ENCODE measurements at places on chromosomes 1 and 21.
A peak's percentile ranks its signal among the peaks of the same experiment; 100 is the strongest.

DNA sequence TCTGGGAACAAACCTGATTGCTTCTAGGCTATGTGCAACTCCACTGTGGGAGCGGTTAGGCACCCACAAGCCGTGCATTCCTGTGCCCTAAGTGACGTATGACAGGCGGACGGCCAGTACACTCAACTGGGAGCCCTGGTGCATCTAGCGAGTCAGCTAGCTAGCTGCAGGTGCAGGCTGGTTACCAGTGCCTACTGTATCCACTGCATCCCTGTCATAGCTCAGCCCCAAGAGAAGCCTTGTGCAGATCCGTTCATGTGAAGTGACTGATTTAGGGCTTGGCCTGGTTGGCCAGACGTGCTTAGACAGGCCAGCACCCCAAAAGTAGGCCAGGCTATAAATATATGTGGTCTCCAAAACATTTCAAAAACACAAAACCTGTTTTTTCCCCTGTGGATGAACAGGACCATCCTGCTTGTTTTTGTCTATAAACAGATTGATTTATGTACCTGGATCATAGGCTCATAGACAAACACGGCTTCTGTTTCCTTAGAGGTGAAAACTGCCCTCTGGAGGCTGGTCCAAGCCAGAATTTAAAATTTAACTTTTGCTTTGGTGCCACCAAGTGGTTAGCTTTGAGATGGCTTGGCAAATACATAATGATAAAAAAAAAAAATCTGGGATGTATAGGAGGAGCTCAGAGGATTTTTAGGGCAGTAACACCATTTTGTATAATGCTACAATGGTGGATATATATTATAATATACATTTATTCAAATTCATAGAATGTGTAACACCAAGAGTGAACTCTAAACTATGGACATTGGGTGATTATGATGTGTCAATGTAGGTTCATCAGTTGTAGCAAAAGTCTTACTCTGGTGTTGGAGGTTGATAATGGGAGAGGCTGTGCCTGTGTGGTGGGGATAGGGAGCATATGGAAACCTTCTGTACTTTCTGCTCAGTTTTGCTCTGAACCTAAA, 68.5 kb downstream of the GIPC2 start:
- H3K4me1 ChIP-seq: no peaks in the 10 kb centered on the region
- no peaks in the 10 kb centered on the region for H3K36me3 ChIP-seq
- DNase-seq: peak; percentile 36
- no peak overlapping the region for H3K4me3 ChIP-seq

DNA sequence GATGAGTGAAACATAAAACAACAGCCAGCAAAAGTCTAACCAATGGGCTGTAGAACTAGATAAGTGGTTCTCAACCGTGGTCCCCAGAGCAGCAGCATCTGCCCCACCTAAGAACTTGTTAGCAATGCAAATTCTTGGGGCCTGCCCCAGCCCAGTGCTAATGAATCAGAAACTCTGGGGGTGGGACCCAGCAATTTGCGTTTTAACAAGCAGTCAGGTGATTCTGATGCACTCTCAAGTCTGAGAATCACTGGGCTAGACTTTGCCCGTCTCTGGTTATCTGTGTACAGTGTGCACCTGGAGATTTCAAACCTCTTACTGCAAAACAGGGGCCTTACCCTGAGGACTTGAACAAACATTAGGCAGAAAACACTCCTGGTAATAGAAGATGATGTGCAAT, 66.5 kb downstream of the PLXNA2 start:
- H3K27me3 ChIP-seq: no peaks in the 10 kb centered on the region
- H3K27ac ChIP-seq: peak overlapping the region; percentile 65
- H3K36me3 ChIP-seq: no peaks in the 10 kb centered on the region
- no peak for DNase-seq
- H3K4me1 ChIP-seq: peaks cover 55% of the 10 kb centered on the region

GRCh38 chr21:36461277-36461917, 18.5 kb downstream of the CLDN14 start:
- no peak overlapping the region for H3K27ac ChIP-seq
- H3K36me3 ChIP-seq: no peaks in the 10 kb centered on the region
- DNase-seq: no peak
- no peaks in the 10 kb centered on the region for H3K27me3 ChIP-seq
- no peak overlapping the region for H3K4me3 ChIP-seq

- no peaks in the 10 kb centered on the region for H3K36me3 ChIP-seq
- H3K4me1 ChIP-seq: no peaks in the 10 kb centered on the region
- DNase-seq: no peak
- H3K27me3 ChIP-seq: no peaks in the 10 kb centered on the region
Observed at GRCh38 chr1:226560243-226560642, 11.7 kb downstream of the STUM start.

GRCh38 chr1:17588048-17588871, 48.8 kb downstream of the ARHGEF10L start:
- H3K27me3 ChIP-seq: no peaks in the 10 kb centered on the region
- H3K27ac ChIP-seq: peak overlapping the region; percentile 78
- no peaks in the 10 kb centered on the region for H3K36me3 ChIP-seq
- no peak for DNase-seq
- peaks cover 29% of the 10 kb centered on the region for H3K4me1 ChIP-seq
- peak overlapping the region; percentile 25 for H3K4me3 ChIP-seq

- no peaks in the 10 kb centered on the region for H3K27me3 ChIP-seq
- H3K4me3 ChIP-seq: no peak overlapping the region
- DNase-seq: no peak
- no peaks in the 10 kb centered on the region for H3K4me1 ChIP-seq
Observed at GRCh38 chr1:166197141-166197540, 30.3 kb upstream of the FAM78B start.

DNA sequence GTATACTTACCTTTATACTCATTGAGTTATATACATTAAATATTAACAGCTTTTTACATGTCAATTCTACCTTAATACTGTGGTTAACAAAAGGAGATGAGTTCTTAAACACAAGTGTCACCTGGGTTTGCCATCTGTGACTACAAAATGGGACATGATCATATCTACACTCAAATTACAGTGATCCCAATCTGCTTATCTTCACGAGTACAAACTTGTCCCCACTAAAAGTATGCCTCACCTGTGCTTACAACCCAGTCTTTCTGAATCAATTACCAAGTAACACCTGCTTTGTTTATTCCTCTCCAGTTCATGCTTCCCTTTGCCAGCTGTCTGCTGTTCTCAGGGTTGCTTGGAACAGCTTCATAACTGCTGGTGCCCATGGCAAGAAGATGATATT, 8.8 kb downstream of the CD1E start:
- no peaks in the 10 kb centered on the region for H3K4me1 ChIP-seq
- no peak overlapping the region for H3K4me3 ChIP-seq
- DNase-seq: no peak
- no peaks in the 10 kb centered on the region for H3K27me3 ChIP-seq
- no peaks in the 10 kb centered on the region for H3K36me3 ChIP-seq

GRCh38 chr1:232635778-232636356, 5.9 kb upstream of the SIPA1L2 start:
- peaks cover 11% of the 10 kb centered on the region for H3K4me1 ChIP-seq
- no peak overlapping the region for H3K27ac ChIP-seq
- no peaks in the 10 kb centered on the region for H3K27me3 ChIP-seq
- H3K4me3 ChIP-seq: no peak overlapping the region

- no peak overlapping the region for H3K4me3 ChIP-seq
- no peak for DNase-seq
- H3K27me3 ChIP-seq: no peaks in the 10 kb centered on the region
- no peak overlapping the region for H3K27ac ChIP-seq
- no peaks in the 10 kb centered on the region for H3K36me3 ChIP-seq
Observed at GRCh38 chr1:58398714-58399113, 147.8 kb downstream of the OMA1 start.

- H3K36me3 ChIP-seq: no peaks in the 10 kb centered on the region
- DNase-seq: no peak
- H3K4me1 ChIP-seq: peaks cover 20% of the 10 kb centered on the region
- H3K27me3 ChIP-seq: no peaks in the 10 kb centered on the region
- H3K27ac ChIP-seq: peak overlapping the region; percentile 79
- no peak overlapping the region for H3K4me3 ChIP-seq
Observed at GRCh38 chr1:94719926-94720793, 100.0 kb upstream of the SLC44A3 start.

DNA sequence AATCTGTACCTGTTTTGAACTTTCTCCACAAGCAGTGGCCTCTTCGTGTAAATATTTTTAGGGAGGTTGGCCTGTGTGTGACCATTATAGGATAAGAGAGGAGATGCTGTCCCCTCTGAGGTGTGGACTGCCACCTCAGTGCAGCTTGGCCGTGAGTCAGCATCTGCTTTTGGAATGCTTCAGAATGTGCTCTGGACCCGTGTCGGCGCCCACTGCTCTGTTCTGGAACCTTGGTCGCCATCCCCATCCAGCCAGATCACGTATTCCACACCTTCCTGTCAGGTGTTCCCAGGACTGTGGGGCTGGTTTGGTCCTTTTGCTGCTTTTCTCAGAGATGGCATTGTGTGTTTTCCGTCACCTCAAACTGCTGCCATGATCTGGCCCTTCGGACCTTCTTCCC, 5.5 kb downstream of the UCK2 start:
- no peaks in the 10 kb centered on the region for H3K36me3 ChIP-seq
- no peak overlapping the region for H3K4me3 ChIP-seq
- DNase-seq: no peak
- no peak overlapping the region for H3K27ac ChIP-seq
- H3K27me3 ChIP-seq: no peaks in the 10 kb centered on the region
- H3K4me1 ChIP-seq: peaks cover 9% of the 10 kb centered on the region

- no peak overlapping the region for H3K4me3 ChIP-seq
- H3K27ac ChIP-seq: no peak overlapping the region
- H3K4me1 ChIP-seq: peaks cover 14% of the 10 kb centered on the region
- H3K27me3 ChIP-seq: no peaks in the 10 kb centered on the region
Observed at GRCh38 chr1:117820694-117821381, 108.6 kb downstream of the GDAP2 start.

DNA sequence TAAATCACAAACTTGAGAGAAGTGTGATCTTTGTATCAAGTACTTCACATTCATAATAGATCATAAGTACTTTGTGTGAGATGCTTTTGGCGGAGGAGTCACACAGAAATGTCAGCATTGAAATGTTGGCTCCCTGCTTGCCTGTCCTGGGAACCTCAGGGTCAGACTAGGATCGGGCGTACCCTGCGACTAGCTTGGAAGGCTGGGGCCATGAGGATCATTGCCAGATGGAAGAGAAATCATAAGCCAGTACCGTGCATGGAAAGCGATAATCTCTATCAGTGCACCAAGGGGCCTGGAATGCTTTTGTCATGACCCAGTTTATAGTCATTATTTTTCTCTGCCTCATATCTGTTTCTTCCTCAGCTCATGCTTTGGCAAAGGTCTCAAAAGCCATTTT, 35.5 kb downstream of the MTR start:
- no peak overlapping the region for H3K4me3 ChIP-seq
- DNase-seq: no peak
- no peak overlapping the region for H3K27ac ChIP-seq
- H3K36me3 ChIP-seq: peaks cover 37% of the 10 kb centered on the region

DNA sequence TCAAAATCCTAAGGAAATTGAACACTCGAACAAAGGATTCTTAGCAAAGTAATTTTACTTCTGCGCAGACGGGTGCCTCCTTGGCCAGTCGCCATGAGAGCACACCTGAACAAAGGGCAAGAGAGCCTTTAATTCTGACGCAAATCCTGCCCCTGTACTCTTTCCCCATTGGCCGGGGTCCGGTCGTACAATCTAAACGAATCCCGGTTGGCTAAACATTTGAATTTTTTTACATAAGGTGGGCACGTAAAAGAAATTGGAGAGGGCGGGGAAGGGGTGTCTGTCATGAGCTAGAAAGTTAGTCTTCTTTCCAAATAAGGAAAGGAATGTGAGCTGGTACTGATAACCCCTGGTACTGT, 8.2 kb upstream of the IL22RA1 start:
- no peak overlapping the region for H3K4me3 ChIP-seq
- no peak overlapping the region for H3K27ac ChIP-seq
- peaks cover 12% of the 10 kb centered on the region for H3K4me1 ChIP-seq
- no peaks in the 10 kb centered on the region for H3K27me3 ChIP-seq
- DNase-seq: peak; percentile 28

DNA sequence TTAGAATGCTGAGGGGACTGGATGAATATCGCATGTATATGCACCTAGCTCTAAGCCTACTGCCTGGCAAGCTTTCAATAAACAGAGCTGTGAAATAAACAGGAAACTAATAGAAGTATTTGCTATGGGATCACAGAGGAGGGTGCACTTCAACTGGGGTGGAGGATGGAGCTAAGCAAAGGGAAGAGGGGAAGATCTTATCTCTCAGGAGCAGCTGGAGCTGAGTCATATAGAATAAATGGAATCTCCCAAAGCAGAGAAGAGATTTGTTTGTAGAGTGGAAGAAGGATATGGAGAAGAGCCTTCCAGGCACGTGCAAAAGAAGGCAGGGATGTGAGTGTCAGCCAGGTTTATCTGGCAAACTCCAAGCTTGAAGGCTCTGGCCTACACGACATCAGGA, 17.0 kb upstream of the KCNA10 start:
- H3K27me3 ChIP-seq: no peaks in the 10 kb centered on the region
- H3K4me3 ChIP-seq: no peak overlapping the region
- no peaks in the 10 kb centered on the region for H3K4me1 ChIP-seq

GRCh38 chr1:183318433-183318832, 99.7 kb downstream of the NMNAT2 start:
- H3K27me3 ChIP-seq: no peaks in the 10 kb centered on the region
- no peaks in the 10 kb centered on the region for H3K36me3 ChIP-seq
- H3K4me3 ChIP-seq: no peak overlapping the region
- DNase-seq: peak; percentile 87

GRCh38 chr1:152182431-152182830, 23.4 kb upstream of the RPTN start:
- no peak overlapping the region for H3K4me3 ChIP-seq
- DNase-seq: no peak
- H3K36me3 ChIP-seq: no peaks in the 10 kb centered on the region
- no peaks in the 10 kb centered on the region for H3K27me3 ChIP-seq
- no peaks in the 10 kb centered on the region for H3K4me1 ChIP-seq

GRCh38 chr1:234093741-234094140, 189.3 kb downstream of the SLC35F3 start:
- H3K36me3 ChIP-seq: no peaks in the 10 kb centered on the region
- H3K4me1 ChIP-seq: no peaks in the 10 kb centered on the region
- H3K27me3 ChIP-seq: no peaks in the 10 kb centered on the region
- no peak overlapping the region for H3K4me3 ChIP-seq

GRCh38 chr1:31815752-31816500, at the start of gene SPOCD1:
Gene SPOCD1, minus strand, starts transcription at chr1:31816022. Its CDS starts 689 bp downstream, at chr1:31815333.
- no peaks in the 10 kb centered on the region for H3K27me3 ChIP-seq
- H3K4me3 ChIP-seq: no peak within 1 kb of the TSS
- H3K27ac ChIP-seq: no peak within 1 kb of the TSS
- no peaks in the 10 kb centered on the region for H3K36me3 ChIP-seq

DNA sequence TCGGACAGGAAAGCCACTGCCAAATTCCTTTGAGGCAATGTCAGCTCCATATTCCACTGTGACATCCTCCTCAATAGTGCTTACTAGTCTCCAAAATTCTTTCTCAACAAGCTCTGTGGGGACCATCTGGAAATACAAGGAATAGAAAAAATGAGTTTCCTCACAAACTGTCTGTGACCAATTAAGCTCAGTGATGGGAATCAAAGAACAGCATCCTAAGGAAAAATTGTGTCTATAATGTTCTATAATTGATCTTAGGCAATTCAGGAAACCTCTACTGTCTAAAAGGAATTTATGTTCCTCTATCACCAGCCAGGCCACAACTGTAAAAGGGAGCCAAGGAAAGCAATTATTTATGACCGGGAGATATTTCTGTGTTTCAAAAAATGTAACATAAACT, 46.1 kb upstream of the SYT2 start:
- DNase-seq: no peak
- no peak overlapping the region for H3K4me3 ChIP-seq
- no peak overlapping the region for H3K27ac ChIP-seq

- no peaks in the 10 kb centered on the region for H3K27me3 ChIP-seq
- peaks cover 41% of the 10 kb centered on the region for H3K4me1 ChIP-seq
- H3K27ac ChIP-seq: peak overlapping the region; percentile 81
- H3K36me3 ChIP-seq: no peaks in the 10 kb centered on the region
- DNase-seq: no peak
- no peak overlapping the region for H3K4me3 ChIP-seq
Observed at GRCh38 chr1:94095744-94096469, 25.0 kb downstream of the ABCA4 start.

All from upper lobe of left lung (tissue), 6 donors.